ENCODE measurements at places on chromosomes 3 and 15.

DNA sequence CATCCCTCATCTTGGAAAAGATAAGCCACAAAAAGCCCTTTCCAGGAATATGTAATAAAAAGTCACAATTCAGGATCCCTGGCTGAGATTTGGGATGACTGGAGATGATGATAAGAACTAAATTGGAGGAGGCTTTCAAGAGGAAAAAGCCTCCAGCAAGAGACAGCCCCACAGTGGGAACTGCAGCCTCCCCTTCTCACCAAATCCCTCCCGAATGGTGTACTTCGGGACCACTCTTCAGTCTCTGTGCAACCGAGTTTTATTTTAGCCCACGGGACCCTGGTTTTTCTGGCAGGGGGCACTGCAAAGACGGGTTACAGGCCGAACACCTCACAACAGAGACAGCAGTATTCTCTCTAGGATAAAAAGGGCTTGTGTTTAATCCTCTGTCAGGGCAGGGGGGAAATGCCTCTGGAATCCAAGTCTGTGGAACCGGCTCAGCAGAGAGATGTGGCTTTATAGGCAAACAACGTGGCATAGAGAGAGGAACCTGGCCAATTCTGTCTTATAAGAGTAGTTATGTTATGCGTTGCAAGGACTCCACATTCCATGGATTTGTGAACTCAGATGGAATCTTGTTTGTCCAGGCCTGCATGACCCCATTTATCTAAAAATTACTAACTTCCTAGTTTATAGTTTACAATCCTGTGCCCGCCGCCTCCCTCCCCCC, 1.2 kb upstream of the LMCD1 start:
- DNase-seq: no peak

DNA sequence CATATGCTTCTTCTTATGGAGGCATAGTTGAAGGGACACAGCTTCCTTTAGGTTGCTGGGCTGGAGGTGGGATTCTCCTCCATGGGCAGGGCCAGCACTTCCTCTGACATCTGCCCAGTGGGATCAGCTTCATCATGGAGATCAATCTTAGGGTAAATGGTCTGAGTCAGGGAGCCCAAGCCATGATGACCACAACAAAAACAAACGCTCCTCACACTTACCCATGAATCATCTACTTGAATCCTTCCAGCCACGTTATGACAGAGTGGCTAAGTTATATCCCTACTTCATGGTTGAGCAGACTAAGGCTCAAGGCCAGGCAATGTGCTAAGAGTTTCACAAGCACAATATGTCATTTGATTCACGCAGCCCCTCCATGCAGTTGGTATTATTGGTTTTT, 87.2 kb upstream of the NMNAT3 start:
- no peak for DNase-seq

GRCh38 chr3:129973853-129974563, 512 bp upstream of the TRH start:
- no peak for DNase-seq

GRCh38 chr3:142958707-142959106, 4.8 kb downstream of the PAQR9 start:
- DNase-seq: no peak

GRCh38 chr3:55516392-55517030, 29.4 kb upstream of the WNT5A start:
- DNase-seq: no peak

GRCh38 chr3:140270329-140270728, 335.3 kb downstream of the CLSTN2 start:
- DNase-seq: no peak

- DNase-seq: no peak
These were observed 16.8 kb downstream of the TBL1XR1 start for GRCh38 chr3:177180506-177180905.

GRCh38 chr15:33099739-33100138, 94.8 kb downstream of the FMN1 start:
- DNase-seq: no peak

GRCh38 chr3:74127256-74127655, 487.2 kb downstream of the CNTN3 start:
- DNase-seq: no peak

- no peak for DNase-seq
These were observed 68.5 kb upstream of the SLC2A2 start for GRCh38 chr3:171095063-171095462.

Measured in CMK (cell line).